ENCODE measurements at places on chromosomes 3 and 15.

DNA sequence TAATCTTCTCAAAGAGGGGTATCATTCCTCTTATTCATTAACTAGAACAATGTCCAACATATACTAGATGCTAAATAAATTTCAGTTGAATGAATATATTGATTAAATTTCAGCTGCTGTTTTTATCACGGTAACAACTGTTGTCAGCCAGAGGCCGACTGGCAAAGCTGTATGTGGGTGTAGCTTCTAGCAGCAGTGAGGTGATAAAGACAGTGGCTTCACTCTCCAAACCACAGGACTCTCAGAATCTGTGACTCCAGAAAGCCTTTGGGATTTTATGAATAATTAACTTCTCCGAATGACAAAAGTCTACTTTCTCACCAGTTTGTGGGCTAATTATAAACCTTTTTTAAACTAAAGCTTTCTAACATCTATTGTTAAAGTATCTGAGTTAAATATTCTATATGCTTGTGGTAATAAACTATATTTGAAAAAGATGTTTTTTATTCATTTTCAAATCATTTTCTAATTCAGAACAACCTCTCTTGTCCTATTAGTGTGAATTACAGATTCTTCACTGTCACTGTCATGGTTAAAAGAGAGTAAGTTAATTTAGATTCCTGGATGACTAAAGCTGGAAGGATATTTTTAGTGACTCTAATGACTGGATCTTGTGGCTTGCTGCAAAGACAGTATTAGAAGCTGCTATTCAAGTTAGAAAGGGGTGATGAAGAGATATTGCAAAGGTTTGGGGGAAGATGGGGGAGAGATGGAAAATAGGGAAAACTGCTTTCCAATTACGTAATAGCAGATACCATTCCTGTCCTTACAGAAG lies 796.4 kb upstream of the ARPP21 start:
- no peak for DNase-seq

DNA sequence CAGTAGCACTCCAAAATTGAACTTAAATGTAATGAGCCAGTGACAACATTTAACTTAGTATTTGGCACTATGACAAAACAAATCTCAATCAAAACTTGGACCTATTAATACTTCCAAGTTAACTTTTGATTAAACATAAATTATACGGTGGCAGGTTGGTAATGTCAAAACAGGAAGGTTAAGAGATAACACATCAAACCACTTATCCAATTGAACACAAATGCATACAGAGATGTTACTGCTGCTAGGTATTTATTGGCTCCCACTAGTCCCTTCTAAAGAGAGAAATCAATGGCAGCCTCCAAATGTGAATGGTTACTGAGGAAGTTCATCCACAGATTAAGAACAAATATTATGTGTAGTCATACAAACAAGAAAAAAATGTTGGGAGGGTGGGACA lies 1.8 kb downstream of the GSK3B start:
- DNase-seq: peak; percentile 31

GRCh38 chr15:95470997-95471689 lies 859.4 kb upstream of the NR2F2 start:
- DNase-seq: no peak

DNA sequence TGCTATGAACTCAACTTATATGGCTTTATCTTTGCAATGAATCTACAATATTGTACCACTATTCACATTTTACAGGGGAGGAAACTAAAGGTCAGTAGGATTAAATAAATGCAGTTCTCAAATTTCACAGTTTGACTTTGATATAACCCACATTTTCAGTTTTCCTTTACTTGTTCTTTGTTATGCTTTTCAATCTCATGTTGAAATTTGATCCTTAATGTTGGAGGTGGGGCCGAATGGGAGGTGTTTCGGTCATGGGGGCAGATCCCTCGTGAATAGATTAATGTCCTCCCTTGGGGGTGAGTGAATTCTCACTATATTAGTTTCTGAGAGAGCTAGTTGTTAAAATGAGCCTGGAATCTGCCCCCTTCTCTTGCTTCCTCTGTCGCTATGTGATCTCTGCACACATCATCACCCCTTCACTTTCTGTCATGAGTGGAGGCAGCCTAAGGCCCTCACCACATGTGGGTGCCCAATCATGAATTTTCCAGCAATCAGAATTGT lies 44.7 kb downstream of the CD200 start:
- no peak for DNase-seq

DNA sequence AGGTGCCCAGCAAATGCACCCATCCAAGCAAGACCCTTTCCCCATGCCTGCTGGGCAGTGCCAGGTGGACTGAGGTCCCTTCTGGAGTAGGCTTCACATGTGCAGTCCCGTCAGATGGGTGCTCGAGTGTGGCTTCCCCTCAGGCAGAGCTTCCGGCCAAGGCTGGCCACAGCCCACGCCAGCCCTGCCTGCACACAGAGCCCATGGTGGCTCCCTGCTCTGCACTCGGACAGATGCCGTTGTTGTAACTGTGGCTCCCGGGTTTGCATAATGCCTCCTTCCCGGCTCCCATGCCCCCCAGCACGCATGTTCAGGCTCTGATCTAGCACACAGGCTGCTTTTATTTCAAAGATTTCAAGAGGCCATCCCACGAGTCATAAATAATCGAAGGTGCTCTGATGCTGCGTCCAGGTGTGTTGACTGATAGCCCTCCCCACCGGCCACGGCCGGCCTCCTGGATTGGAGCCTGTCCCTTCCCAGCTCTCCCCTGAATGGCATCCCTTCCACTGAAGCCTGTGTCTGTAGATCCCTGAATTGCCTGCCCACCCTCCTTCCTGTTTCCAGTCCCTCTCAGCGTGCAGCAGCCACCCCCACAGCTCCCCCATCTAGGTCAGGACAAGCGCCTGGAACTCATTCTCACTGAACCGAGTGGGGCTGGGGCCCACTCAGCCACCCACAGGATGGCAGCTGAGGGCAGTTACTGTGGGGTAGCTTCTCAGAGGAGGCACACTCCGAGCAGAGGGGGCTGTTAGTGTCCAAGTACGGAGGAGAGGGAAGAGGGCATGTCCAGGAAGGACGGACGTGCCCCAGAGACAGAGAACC lies 100.0 kb upstream of the LINGO1 start:
- no peak for DNase-seq

GRCh38 chr15:90033448-90033847 lies 32.3 kb downstream of the ZNF710 start:
- DNase-seq: no peak

DNA sequence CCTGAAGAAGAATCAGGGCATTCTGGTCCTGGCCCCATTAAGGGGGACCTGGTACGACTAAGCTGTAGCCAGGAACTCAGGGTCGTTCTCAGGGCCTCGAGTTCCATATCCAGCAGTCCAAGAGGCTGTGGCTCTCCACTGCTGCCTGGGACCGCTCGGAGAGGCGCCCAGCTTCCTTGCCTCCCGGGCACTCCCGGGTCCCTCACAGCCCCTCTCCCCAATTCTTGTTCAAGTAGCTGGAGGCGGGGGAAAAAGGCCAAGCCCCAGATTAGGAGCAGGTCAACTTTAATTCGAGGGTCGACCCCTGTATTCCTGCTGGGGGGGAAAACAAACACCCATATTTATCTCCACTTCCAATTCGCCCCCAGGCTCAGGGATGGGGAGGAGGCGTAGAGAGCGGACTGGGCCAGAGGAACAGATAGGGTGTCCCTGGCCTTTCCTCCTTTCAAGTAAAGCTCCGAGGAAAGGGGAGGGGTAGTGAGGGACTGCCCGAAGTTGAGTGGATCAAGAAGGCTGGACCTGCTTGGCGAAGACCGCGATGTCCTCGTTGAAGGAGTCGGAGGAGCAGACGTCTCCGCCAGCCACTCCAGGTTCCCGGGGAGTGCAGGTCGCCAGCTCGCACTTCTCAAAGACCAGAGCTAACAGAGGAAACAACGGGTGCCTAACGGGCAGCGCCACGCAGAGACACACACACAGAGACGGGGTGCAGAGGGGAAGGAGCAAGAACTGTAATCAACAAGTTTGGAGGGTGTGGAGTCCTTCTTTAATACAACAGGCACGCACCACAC lies 4.4 kb downstream of the MEIS2 start:
- no peak for DNase-seq

DNA sequence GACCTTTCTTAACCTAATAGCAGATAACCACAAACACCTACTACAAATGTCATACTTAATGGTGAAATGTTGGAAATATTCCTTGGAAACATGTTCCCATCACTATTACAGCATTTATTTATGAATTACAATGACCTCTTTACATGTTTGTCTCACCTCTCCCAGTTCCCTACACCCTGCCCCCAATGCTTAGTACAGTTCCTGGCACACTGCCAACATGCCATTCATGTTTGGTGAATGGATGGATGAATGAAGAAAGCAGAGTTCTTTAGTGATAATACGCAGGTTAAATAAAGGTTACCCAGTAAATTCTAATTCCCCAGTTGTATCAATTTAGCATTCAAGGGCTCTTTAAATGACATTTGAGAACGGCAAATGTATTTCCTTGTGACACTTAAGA lies 259.9 kb upstream of the ATP11B start:
- no peak for DNase-seq

- no peak for DNase-seq
Measured at GRCh38 chr3:67683522-67683921, 29.1 kb upstream of the SUCLG2 start.

- DNase-seq: no peak
Measured at GRCh38 chr3:158717576-158717975, 14.7 kb downstream of the RARRES1 start.

DNA sequence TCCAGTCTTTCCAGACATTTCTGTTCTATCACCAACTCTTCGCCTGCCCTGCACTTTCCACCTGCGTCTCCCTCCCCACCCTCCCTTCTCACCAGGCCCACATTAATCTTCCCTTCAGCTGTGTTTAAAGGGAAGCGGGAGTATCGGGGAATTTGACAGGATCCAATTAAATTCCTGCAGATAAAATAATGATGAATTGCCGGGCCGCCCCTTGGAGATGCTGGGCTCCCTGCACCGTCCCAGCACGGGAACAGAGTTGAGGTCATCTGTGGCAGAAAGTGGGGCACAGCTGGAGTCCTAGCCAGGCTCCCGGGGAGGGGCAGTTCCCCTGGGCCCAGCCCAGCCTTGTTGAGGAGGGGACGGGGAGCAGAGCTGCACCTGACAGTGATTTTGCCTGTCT lies 30.3 kb downstream of the PLXNA1 start:
- DNase-seq: no peak

- DNase-seq: no peak
Measured at GRCh38 chr15:34889476-34889875, 80.1 kb downstream of the AQR start.

DNA sequence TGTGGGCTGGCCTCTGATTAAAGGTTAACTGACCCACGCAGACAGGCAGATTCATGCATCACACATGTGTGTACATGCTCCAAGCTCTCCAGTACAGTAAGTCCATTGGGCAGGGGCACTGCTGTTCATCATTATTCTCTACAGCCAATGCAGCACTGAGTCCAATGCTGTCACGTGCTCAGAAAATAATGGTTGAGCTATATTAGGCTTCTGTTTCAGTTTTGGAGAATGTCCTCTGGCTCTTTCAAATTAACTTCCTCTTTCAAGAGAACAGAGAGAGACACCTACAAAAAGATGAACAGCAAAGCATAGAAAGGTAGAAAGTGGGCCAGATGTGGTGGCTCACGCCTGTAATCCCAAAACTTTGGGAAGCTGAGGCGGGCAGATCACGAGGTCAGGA lies 202.6 kb downstream of the MEX3B start:
- no peak for DNase-seq

- peak; percentile 71 for DNase-seq
Measured at GRCh38 chr3:197456261-197457091, 99.3 kb downstream of the BDH1 start.

- no peak for DNase-seq
Measured at GRCh38 chr3:108200578-108200977, 21.6 kb downstream of the IFT57 start.

DNA sequence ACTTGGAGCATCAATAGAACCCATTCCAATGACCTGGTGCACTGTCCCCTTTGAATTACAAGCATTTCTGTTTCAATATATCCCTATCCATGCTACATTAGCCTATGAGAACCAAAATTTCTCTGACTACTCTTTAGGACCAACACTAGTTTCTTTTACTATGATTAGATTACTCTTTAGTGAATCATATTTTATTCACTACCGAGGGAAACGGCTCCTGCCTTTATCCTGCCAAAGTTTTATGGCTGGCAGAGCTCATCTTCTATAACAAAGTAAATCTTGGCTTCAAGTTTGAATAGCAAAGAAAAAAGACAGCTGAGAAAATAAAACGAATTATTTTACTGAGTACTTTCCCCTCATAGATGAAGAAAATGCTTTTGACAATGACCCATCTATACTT lies 120.9 kb downstream of the SLC9A9 start:
- no peak for DNase-seq

GRCh38 chr3:152071924-152072323 lies 196.8 kb upstream of the MBNL1 start:
- DNase-seq: peak; percentile 22

- no peak for DNase-seq
Measured at GRCh38 chr3:38085311-38085942, 46.4 kb downstream of the DLEC1 start.

GRCh38 chr15:61195116-61196002 lies 33.7 kb downstream of the RORA start:
- peak; percentile 11 for DNase-seq

DNA sequence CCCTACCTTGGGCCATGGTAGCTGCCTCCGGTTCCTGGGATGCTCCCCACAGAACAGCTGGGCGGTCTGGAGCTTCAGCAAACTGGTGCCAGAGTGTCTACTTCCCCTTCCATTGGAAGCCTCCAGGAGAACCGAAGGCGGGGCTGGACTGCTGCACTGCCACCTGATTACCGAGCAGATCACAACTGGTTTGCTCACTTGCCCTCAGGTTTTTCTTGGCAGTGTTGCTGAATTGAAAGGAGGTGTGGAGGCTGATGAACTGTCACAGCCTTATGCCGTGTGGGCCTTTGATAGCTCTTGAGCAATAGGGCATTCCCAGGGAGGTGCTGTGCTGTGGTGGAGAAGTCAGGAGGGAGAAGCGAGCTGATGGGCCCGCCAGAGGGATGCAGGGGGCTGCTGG lies at the start of gene TGM5:
Gene TGM5, minus strand, starts transcription at position 95 of the 400 bp plus-strand sequence. Its CDS starts 79 bp downstream, at position 16.
- DNase-seq: no peak

DNA sequence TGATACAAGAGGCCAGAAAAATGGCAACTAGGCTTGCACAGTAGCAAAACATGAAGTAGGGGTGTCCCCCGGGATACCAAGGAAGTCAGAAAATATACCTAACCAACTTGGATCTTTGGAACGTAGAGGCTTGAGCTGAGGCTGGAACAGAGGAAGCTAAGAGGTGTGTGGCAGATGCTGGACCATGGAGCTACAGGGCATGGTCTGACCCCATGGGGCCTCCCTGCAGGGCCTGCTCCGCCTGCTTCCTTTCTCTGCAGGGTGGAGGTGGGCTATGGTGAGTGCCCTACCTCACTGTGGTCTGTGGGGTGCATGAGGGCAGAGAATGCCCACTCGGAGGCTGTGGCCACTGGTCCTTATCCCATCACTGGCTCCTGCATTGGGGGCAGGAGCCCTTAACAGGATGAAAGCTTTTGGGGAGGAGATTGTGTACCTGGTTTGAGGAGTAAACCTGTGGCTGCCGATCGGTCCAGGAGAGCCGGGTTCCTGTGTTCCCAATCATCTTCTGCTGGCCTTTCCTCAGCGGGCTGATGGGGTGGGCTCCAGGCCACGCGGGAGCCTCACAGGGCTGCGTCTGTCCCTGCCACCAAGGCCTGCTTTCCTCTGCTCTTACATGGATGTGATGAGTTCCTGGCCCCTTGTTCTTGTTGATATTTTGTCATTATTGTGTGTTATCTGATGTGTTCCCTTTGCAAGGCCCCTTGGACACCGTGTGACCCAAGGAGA lies 96.8 kb downstream of the OCA2 start:
- no peak for DNase-seq
